ENCODE measurements at places on chromosomes 7 and 10.

DNA sequence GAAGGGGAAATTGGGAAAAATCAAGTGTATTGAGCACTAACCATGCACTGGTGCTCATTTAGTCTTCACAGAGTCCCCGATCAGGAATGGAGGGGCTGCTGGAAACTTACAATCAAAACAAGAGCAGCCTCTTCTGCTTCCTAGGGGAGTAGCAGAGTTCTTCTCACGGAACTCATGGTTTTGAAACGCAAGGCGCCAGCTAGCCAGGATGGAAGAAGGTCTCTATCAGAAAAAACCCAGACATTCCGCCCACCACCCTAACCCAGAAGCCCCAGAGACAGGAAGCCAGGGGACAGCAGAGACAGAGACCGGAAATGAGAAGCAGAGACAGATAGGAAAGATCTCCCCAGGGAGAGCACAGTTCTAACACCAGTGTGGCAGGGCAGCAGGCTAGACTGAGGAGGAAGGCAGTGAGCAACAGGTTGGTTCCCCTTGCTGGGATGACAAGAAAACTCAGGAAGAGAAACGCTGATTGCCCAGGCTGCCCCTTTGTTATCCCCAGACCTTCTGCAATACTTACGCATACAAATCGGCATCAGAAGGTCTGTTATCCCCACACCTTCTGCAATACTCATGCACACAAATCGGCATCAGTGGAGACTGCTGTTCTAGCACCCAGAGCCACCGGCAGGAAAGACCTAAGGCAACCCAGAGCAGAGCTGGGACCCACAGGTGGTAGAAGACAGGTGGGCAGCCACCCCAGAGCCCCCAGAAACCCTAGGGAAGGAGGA is 99.2 kb downstream of the CPXM2 start:
- no peak for DNase-seq

DNA sequence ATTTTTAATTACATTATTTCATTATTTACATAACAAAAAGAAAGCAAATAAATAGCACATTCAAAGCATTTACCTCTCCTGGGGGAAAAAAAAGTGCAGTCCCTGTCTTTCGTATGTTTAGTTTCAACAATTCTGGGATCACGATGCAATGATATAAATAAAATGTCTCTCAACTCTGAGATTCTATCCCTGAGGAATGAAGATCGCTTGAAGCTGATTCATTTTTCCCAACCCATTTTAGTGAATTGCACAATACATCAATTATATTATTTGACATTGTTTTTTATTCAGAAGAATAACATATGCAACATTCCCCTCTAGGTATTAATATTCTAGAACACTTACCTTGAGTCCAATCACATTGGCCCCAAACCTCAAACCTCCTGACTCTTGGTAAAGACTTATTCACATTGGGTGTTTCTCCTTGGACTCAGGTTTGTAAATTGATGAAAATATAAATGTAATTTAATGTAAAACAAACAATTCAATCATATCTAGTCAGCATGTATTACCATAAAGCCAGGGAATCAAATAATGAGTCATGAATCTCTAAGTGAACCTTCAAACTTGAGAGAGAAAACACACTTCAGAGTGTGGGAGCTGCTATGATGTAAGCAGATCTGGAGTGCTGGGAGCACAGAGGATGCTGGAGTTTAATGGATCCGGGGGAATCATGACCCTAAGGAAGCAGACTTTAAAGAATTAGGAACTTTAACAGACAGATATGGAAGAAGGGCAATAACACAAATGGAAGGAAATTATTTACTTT is 5.3 kb upstream of the SCIN start:
- DNase-seq, result no peak

- DNase-seq, result no peak
Measured at GRCh38 chr10:104483582-104483981, 129.9 kb downstream of the CFAP58 start.

- DNase-seq, result no peak
Measured at GRCh38 chr10:4083509-4084003, 298.5 kb upstream of the KLF6 start.

DNA sequence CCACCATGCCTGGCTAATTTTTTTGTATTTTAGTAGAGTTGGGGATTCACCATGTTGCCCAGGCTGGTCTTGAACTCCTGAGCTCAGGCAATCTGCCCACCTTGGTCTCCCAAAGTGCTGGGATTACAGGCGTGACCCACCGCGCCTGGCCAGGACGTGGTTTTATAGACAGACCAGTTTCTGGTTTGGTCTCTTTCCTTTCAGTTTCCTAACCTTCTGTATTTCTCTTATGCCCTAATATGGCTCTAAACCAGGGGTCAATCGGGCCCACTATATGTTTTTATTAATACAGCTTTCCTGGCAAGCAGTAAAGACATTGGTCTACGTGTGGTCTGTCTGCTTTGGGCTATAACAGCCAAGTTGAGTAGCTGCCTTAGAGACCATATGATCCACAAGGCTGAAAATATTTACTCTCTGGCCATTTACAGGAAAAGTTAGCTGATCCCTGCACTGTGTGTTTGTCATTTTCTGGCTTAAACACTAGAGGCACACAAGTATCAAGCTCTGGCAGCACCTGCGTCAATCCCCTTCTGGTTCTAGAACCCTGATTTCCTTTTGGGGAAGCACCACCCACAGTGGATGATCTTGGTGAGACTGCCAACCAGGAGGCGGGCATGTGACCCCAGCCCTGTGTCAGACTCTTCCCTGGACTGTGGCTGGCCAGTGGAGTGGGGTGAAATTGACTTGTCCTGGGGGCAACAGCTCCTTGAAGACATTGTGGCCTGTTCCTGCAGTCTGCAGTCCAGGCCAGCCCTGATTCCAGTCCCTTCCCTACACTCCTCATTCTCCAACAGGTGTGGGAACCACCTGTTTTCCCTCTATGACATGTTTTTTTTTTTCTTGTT is 497.2 kb downstream of the PLXNA4 start:
- no peak for DNase-seq

DNA sequence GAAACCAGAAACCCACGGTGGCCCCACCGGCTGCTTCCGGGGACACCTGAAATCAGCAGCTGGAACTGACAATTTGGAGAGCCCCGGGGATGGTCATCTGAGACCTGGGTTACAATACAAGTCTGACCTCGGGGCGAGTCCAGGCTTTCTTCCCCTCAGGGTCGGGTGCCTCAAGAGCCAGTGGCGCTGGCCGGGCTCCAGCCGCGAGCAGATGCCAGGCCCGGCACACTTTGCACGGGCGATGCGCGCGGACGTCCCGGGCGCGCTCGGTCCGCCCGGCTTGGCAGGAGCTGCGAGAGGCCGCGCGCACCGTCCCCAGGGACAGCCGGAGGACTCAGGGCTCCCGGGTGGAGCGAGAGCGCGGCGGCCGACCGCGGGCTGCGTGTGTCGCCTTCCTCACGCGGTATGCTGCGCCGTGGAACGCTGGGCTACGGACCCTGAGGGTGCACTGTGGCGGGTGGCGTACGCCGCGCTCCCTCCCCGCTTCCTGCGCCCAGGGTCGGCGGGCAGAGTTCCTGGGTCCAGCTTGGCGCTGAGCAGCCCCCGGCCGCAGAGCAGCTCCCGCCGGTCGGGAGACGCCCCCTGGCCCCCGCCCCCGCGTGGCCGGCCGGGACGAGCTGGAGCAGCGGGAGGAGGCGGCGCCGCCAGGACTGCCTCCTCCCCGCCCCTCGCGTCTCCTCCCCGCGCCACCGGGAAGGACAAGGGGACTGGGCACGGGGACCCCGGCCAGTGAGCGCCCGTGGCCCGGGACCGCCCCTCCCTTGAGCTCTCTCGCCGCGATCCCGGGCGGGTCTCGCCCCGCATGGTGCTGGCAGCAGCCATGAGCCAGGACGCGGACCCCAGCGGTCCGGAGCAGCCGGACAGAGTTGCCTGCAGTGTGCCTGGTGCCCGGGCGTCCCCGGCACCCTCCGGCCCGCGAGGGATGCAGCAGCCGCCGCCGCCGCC is at the start of gene RBM20:
Gene RBM20, plus strand, starts transcription at position 684 of the 945 bp plus-strand sequence. Its CDS starts 119 bp downstream, at position 803.
- DNase-seq, result no peak

GRCh38 chr7:112511451-112512202 is 30.8 kb downstream of the LSMEM1 start:
- no peak for DNase-seq

All from epithelial cell of prostate (primary cell).